ENCODE measurements at places on chromosomes 2 and 18.

DNA sequence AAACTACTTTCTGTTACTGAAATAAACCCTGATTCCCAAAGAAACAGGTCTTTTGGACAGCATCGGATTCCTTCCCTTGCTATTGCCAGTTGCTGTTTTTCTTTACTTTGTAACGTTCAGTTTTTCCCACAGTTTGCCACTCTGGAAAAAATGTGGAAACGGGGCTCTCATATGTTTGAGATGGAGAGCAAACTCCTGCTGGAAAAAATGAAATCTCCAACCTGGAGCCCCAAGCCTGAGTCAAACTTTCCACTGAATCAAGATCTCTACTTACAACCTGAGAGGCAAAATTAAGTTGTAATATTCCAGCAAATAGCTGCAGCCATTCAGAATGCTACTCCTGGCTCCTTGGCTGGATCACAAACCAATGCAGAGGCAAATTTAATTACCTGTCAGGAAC, 270.7 kb downstream of the SRBD1 start:
- DNase-seq: no peak

DNA sequence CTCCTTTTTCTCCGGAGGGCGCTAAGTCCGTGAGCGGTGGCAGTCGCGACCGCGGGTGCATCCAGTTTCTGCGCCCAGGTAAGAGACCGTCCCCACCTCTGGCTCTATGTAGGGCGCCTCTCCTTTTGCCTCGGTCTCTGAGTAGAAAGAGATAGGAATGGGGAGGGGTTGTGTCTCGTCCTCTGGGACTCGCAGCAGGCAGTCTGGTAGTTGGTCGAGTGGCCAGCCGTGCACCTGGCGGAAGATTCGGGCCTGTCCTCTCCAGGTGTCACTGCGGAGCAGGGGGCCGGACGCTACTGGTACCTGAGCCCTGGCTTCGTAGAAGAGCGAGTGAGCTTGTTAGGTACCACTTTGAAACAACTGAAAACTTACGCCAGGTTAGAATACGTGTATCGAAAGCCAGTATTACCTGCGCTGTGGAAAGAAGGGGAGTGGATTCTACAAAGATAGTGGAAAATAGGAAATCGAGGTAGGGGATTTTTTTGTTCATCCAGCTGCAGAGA, 403 bp downstream of the MAP2 start:
- peak; percentile 56 for DNase-seq

GRCh38 chr2:118755384-118755783, 92.1 kb downstream of the EN1 start:
- no peak for DNase-seq

DNA sequence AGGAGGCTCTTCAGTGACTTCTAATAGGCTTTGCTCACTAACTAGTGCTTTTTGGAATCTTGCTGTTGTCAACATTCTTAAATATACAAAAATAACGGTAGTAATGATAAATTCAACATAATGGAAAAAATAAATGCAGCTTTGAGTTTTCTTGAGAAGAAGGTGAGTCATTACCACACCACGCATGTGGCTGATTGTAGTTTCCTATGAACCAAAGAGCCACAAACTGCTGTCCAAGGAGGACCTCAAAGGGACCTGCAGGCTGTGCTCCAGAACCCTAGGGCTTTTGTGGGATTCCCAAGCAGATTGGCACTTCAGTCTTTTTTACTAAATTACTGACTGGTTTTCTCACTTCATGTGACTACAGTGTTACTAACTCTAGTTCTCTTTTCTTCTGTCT, 66.7 kb downstream of the TPGS2 start:
- DNase-seq: no peak

DNA sequence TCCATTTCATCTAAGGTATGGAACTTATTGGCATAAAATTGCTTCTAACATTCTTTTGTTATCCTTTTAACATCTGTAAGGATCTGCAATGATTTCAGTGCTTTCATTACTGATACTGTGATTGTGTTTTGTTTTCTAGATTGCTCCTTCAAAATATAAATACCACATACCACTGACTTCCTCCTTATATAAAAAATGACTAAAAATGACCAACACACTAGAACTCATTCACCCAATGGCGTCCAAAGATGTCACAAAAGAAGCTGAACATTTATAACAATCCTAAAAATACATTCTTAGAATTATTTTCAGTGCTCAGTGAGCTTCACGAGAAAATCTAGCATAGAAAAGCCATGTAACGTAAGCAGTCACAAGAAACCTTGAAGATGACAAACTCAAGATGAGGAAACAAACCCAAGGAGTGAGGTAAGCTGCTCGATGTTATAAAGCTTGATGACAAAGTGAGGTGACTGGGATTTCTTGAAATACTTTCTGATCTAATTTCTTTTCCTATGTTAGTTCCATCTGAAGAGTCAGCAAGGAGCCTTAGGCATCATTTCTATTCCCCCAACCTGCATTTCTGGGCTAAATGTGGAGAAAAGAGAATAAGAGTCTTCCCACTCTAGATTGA, 42.6 kb downstream of the PNO1 start:
- DNase-seq: no peak

DNA sequence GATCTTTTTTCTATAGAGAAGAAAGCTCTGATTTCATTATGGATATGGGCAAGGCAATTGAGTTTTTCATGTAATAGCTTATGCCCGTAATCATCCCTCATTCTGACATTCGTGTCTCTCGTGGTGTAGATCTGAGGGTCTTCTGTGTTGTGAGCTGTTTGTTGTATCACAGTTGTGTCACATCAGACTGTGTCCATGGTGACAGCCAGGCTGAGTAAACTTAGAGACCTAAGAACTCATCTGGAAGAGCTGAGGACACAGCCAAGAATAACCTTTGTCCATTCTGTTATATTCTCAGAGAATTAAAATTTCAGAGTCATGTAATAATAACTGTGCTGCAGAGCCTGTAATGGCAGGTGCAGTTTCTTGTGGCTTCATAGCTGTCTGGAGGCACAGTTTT, 116.5 kb downstream of the ATP9B start:
- DNase-seq: no peak

GRCh38 chr2:15773204-15773603, 167.1 kb upstream of the MYCN start:
- DNase-seq: no peak

DNA sequence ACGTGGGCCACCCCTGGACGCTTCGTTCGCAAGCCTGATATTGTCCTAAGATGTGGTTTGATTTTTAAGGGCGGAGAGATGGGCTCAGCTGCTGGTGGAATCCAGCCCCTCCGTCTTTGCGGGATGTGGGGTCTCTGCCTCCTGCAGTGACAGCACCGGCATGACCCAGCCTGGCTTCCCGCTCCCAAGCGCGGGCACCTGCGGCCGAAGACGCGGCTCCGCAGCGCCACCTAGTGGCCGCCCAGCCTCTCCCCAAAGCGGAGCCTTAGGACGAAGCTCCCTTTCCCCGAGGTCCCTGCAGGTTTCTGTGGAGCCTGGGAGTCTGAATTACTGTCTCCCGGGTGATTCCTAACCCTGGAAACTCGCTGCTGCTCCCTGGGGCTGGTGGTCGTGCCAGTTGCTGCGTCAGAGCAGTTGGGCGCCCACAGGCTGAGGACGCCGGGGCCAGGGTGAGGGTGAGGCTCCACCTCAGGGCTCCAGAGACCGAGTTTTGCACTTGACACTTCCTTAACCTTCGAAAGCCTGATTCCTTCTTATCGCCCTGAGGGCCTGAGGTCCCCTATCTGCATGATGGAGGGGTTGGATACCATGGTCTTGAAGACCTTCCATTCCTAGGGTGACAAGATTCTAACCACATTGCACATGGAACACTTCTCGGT, 137.5 kb downstream of the TPO start:
- DNase-seq: peak; percentile 87

DNA sequence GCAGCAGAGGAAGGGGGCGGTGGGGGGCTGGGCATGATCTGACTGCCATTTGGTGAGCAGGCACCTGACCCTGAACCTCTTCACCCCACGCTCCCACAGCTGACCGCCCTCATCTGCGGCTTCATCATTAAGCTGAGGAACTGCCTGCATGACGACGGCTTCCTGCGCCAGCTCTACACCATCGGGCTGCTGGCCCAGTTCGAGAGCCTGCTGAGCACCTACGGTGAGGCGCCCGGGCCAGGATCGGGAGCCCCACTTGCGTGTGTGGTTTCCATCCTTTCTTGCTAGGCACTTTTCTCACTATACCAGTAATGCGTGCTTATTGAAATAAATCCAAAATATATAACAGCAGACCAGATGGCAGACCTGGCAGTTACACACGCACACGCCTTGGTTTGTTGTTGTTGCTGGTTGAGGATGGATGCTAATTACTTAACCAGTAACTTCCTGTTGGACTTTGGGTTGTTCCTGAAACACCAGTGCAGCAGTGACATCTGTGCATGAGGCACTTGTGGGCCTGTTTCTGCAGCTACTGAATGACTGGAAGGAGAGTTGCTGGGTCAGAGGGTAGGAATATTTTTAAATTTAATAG, 43.7 kb downstream of the COA5 start:
- DNase-seq: no peak

DNA sequence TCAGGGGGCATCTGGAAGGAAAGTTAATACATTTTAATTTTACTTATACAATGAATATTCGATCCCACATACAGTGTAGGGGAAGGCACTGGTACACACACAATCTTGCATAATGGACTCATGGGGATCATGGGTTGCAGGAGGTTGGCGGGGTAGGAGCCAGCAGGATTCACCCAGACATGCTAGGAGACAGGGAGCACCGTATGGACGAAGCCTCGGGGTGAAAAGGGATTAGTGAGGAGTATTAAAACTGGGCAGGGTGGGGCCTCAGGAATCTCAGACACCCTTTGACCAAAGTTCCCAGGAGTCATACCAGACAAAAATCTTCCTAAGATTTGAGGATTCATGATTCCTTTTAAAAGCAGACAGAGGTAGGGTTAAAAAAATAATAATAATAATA, 140.8 kb downstream of the BCL11A start:
- no peak for DNase-seq

- no peak for DNase-seq
Observed at GRCh38 chr18:62880673-62881364, 165.5 kb downstream of the PHLPP1 start.

DNA sequence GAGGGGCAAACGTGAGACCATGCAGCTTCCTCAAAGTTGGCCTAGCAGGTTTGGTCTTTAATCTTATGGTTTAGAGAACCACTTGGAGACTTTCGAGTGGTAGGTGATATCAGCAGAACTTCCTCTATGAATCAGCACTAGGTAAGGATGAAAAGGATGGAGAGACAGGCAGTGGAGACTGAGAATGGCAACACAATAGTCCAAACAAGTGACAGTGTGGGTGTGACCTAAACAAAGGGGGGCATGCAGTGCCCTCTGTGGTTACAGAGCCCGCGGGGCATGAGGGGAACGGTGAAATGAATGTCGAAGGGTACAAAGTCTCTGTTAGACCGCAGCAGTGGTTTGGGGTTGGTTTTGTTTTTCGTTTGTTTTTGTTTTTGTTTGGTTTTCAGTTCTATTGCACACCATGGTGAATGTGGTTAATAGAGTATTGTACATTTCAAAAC, 143.9 kb downstream of the L3MBTL4 start:
- DNase-seq: no peak

GRCh38 chr2:160891353-160891740, 268.9 kb upstream of the TANK start:
- no peak for DNase-seq

DNA sequence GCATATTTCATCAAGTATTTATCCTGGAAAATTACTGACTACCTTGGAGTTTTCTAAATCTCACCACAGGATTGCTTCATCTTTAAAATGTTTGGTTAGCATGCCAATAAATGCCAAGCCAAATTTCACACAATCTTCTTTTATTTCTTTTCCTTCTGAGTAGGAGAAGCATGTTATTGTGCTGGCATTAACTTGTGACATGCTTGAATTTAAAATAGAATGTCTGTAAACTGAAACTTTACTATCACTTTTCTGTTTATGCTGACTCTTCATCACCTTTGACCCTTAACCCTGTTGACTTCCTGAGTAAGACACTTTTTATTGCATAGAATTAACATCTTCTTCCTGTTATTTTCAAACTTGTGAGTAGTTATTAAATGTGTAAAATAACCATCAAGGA, 56.2 kb upstream of the LRRTM4 start:
- DNase-seq: no peak

DNA sequence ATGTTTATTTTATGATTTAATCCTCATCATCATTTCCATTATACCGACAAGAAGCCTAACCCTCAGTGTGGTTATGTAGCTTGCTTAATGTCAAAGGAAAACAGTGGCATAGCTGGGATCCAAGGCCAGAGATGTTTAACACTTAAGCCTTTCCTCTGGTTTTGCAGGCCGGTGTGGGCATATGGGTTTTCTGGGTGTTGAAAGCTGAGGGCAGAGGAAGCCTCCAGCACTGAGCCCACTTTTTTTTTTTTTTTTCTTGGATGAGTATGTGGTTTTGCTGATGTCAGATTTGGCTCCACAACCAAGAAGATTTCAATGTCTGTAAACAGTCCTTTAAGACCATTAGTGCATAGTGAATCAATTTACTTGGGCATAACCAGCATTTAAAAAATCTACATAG, 41.3 kb downstream of the LHCGR start:
- DNase-seq: no peak

DNA sequence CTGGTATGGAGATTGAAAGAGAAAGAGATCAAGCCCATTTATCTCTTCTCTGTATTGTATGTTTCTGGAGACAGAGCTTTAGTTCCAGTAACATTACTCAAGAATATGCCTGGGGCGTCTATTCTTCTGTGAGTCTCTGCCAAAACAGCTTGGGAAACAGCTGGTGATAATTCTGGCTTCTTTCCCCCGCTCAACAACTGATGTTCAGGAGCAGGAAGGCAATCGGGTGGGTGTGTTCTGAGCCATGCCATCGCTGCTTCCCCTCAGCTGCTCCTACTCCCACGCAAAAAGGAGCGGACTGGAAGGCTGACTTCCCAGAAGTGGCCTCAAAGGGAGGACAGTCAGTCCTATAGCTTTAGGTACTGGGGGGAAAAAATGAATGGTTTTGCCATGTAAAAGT, 695.1 kb downstream of the PLCL1 start:
- DNase-seq: no peak

GRCh38 chr18:57437766-57438671, 2.8 kb downstream of the ONECUT2 start:
- peak; percentile 76 for DNase-seq

- no peak for DNase-seq
Observed at GRCh38 chr2:32688541-32688940, 60.7 kb downstream of the TTC27 start.

All from activated CD8-positive, alpha-beta memory T cell treated with anti-CD3 and anti-CD28 coated beads for 24 hours (primary cell).